ENCODE measurements at places on chromosomes 13 and 19.
A peak's percentile ranks its signal among the peaks of the same experiment; 100 is the strongest.

DNA sequence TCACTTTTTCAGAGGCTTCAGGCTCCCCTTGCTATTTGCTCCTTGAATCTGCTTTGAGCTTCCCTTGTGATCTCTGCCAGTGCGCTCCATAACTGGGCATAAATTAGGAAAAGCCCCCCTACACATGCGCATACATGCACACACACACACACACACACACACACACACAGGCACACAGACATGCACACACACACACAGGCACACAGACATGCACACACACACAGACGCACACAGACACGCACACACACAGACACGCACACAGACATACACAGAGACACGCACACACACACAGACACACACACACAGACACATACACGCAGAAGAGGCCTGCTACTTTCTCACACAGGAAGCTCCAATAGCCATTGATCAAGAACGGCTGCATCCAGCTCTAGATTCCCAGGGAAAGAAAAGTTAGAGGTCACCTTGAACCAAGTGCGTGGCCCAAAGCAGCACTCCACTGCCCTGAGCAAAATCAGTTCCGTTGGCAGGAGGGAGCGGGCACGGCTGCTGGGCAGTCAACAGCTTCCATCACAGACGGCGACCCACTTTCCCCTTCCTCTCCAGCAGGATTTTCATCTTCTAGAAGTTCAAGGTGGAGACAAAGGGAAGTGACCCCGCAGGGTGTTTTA is 145.6 kb downstream of the DPF1 start:
- no peak for DNase-seq

GRCh38 chr19:44767295-44768180 is 10.2 kb upstream of the CBLC start:
- no peak for DNase-seq

DNA sequence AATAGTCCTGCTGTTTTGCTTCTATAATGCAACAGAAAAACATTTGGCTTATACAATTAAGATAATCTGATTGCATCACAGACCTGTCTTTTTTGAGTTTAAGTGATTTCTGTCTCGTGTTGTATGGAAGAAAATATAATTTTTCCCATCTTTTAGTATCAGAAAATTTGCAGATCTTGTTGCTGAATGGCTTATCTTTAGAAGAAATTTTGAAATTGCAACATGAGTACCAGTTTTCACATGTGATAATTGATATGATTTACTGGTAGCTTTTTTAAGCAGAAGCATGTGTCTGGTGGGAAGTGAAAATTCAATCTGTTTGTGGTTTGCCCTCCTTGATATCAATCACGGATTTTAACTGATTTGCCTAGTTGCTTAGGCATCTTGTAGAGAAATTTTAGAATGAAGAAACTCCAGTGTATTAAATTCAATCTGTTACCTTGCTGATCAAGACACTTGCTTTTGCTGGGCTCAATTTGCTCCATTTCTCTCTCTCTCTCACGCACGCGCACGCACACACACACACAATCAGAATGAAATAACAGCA is 89.8 kb upstream of the MYCBP2 start:
- no peak for DNase-seq

- DNase-seq = no peak
Observed at GRCh38 chr19:38412961-38413360, 10.1 kb downstream of the FAM98C start.

GRCh38 chr19:15775249-15775648 is 12.2 kb upstream of the OR10H5 start:
- no peak for DNase-seq

DNA sequence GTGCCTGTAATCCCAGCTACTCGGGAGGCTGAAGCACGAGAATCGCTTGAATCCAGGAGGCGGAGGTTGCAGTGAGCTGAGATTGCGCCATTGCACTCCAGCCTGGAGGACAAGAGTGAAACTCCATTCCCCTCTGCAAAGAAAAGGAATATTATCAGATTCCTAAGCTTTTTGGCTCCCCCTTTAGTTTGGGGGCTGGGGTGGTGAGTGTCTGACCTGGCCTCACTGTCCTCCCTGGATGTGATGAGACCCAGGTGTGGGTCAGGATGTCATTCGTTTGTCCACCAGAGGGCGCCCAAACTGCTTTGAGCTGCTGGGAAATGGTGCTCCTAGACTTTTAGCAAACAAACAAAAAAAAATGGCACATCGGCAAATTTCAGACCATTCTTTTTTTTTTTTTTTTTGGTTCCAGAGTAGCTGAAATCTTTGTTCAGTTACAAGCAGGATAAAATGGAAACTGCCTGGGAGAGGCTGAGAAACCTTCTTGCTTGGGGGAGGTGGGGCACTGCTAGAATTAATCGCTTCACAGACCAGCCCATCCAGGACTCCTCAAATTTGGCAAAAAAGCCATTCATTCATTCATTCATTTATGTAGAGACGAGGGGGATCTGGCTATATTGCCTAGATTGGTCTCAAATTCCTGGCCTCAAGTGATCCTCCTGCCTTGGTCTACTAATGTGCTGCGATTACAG is 29.4 kb downstream of the SPC24 start:
- peak; percentile 56 for DNase-seq

GRCh38 chr13:54004026-54004699 is 975.5 kb downstream of the OLFM4 start:
- no peak for DNase-seq

GRCh38 chr19:38506723-38507550 is 73.4 kb downstream of the RYR1 start:
- peak; percentile 4 for DNase-seq

GRCh38 chr19:18271433-18271841 is 2.8 kb downstream of the IQCN start:
- DNase-seq = no peak

DNA sequence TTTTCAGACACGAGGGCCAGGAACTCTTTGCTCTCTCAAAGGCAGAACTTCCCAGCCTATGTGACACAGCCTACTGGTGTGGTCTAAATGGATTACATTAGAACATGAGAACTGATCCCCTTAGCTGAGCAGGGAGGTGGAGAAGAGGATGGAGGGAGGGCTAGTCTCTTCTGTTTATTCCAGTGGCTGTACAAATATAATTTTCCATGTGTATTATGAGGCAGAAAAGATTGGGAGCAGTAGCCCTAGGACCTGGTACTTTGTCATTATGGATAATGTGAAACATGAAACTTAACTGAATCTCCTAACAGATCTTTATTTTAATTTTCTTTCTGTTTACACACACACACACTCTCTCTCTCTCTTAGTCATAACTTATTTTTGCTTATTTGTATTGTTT is 82.1 kb downstream of the WDFY2 start:
- no peak for DNase-seq

GRCh38 chr19:29945017-29945416 is 3.0 kb downstream of the URI1 start:
- DNase-seq = no peak

- DNase-seq = no peak
Observed at GRCh38 chr13:99698010-99698815, 196.9 kb downstream of the TM9SF2 start.

DNA sequence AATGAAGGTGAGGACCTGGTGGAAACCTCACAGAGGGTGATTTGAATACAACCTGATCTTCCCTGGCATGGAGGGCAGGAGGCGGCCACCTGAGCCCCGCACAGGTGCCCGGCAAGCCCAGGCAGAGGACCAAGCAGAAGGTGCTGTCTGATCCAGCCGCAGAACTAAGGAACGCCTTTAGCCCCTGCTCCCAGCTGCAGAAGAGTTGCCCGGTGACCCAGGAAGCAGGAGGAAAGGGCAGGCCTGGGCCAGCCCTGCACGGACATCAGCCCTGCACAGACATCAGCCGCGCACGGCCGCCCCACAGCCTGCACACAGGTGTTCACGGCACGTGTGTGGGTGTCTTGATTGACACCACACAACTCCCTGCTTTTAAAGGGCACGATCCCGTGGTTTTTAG is 43.1 kb downstream of the RASA3 start:
- DNase-seq = no peak

DNA sequence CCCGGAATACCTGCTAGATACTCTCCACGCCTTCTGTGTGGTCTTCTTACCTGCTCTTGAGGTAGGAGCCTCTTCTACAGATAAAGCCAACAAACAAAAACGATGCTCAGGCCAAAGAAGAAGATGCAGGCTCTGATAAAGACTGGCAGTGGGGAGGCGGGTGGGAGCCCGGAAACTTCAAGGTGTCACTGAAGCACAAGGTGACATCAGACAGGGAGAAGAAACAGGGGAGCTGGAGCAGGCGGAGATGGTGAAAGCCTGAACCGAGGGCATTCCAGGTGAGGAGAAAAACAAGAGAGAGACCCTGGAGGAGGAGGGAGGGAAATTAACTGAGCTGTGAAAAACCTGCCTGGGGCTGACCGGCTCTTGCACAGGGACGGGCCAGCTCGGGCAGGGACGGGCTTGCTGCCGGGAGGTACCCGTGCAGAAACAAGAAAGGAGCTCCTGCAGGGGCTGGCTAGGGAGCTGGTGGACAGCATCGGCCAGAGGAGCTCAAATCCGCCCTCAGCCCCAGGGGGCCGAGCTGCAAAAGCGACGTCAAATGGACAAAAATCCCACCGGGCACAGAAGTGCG is 19.0 kb downstream of the GNG7 start:
- no peak for DNase-seq

DNA sequence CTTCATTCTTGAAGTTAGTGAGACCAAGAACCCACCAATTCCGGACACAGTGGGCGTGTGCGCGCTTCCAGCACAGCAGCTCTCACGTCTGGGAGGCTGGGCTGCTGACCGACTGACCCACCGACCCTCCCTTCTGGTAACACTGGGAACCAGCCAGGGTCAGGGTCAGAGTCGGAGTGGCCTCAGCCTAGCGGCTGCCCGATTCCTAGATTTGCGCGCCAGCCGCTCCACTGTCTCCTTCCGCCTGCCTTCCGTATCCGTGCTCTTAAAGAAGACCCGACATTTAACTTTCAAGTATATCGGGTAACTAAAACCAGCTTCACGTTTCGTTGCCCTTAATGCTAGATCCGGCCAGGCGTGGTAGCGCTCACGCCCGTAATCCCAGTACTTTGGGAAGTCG is 41.1 kb downstream of the SERP2 start:
- no peak for DNase-seq

- no peak for DNase-seq
Observed at GRCh38 chr13:27421101-27421871, 3.1 kb upstream of the GTF3A start.
